Daoy (cell line): ENCODE measurements at places on chromosomes 6 and 20. TPM values are rescaled to one million over a fixed set of nuclear protein-coding genes. Genes with fewer than 3 reads are reported as not detected.

GRCh38 chr20:44023515-44024371 lies 109.1 kb downstream of the TOX2 start:
- no peak for DNase-seq

- no peak for DNase-seq
Measured at GRCh38 chr6:45558858-45559257, 181.1 kb upstream of the SUPT3H start.

- DNase-seq: no peak
Measured at GRCh38 chr6:168218785-168219566, 100.6 kb downstream of the DACT2 start.

DNA sequence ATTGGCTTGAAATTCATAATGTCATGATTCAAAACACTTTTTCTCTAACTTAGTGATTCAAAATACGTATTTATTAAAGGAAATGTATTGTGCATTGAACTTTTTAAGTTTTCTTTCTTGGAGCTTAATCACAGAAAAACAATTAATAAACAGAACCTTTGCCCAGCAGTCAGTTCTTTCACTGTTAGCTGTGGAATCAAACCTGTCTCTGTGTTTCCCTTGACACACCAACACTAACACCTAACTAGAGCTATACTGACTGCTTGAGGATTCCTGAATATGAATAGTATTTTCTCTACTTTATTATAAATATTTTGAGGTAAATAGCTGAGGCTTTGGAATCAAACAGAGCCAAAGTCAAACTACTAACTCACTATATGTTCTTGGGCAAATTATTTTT lies 296.4 kb downstream of the HIVEP2 start:
- DNase-seq: no peak

GRCh38 chr6:12363651-12364381 lies 73.7 kb downstream of the EDN1 start:
- no peak for DNase-seq

GRCh38 chr6:170462366-170463020 lies 90.6 kb downstream of the PSMB1 start:
- no peak for DNase-seq

DNA sequence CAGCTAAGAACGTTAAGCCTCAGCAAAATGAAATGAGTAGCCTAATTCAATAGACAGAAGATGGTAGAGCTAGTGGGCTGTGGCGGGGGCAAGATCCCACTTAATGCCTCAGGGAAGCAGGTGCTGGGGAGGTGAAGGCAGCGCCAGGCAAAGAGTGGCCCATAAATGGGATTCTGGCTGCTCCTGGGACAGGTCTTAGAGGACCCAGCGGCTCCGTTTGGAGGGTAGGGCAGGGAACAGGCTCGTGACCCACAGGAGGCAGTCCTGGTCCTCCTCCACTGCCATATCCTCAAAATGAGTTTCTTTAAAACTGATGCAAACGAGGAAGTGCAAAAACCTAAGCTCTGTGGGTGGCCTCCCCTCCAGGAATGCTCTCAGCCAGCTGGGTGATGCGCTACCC lies 32.7 kb downstream of the SAYSD1 start:
- no peak for DNase-seq

GRCh38 chr6:24445704-24446103 lies 43.0 kb downstream of the MRS2 start:
- no peak for DNase-seq

DNA sequence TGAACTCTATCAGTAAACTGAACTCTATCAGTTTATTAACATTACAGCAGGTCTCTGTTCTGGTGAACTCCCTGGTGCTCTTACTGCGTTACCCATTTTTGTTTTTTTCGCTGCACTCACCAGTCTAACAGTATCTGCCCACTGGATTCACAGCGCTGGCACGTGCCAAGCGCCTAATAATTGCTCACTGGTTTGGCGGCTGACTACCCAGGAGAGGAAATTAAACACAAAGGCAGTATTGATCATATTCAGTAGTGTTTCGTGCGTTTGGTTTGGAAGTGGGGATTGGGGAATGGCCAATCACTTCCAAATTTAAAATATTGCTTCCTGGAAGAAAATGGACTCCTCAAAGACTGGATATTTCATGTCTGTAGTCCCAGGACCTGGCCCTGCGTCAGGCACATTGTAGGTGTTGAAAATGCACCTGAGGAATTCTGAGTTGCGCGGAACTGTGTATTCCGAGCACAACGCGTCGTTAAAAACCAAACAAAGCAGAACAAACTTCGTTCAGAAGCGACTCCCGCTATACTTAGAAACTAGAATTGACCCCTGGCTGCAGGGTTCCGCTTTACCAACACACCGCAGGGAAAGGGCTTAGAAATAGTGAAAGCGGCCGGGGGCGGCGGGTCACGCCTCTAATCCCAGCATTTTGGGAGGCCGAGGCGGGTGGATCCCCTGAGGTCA lies 1.1 kb upstream of the RPS12 start:
- peak; percentile 45 for DNase-seq

MAP3K5 gene
- total RNA-seq: 1.2 and 3.4 TPM in 2 replicates

COL21A1 gene
- 0.06 TPM in 1 of 2 replicates, not detected in the other for total RNA-seq

SPATA25 gene
- total RNA-seq: not detected in 2 replicates

OR2B2 gene
- not detected in 2 replicates for total RNA-seq

SUMO4 gene
- total RNA-seq: 0.11 TPM in 1 of 2 replicates, not detected in the other
